ENCODE measurements at places on chromosomes 5 and 9.

GRCh38 chr9:84123648-84124406 is 143.2 kb downstream of the RMI1 start:
- no peak for DNase-seq
- no peaks in the 10 kb centered on the region for H3K36me3 ChIP-seq
- no peaks in the 10 kb centered on the region for H3K4me1 ChIP-seq
- no peak overlapping the region for H3K27ac ChIP-seq
- peaks cover 17% of the 10 kb centered on the region for H3K27me3 ChIP-seq

DNA sequence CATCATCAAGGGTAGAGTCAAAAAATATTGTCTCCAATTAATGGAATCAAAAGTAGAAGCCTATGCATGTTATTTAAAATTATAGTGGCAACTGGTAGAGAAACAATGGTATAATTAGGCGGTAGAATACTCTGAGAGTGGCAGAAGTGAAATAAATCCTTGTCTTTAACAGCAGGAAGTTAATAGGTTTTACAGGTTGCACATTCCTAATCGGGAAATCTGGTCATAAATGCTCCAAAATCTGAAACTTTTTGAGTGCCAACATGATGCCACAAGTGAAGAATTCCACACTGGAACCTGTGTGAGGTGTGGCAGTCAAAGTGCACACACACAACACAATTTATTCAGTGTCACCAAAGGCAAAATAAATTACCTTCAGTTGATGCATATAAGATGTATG is 433.4 kb downstream of the TAF11L14 start:
- no peaks in the 10 kb centered on the region for H3K27me3 ChIP-seq
- H3K4me1 ChIP-seq, result no peaks in the 10 kb centered on the region
- H3K27ac ChIP-seq, result no peak overlapping the region
- DNase-seq, result no peak
- H3K4me3 ChIP-seq, result no peak overlapping the region

- no peak for DNase-seq
- no peak overlapping the region for H3K4me3 ChIP-seq
- no peak overlapping the region for H3K27ac ChIP-seq
- no peaks in the 10 kb centered on the region for H3K4me1 ChIP-seq
- H3K36me3 ChIP-seq, result no peaks in the 10 kb centered on the region
Measured at GRCh38 chr5:134995850-134996402, 28.2 kb downstream of the CATSPER3 start.

GRCh38 chr9:126805554-126806262 is 868 bp downstream of the ZBTB43 start:
- H3K4me1 ChIP-seq, result peaks cover 44% of the 10 kb centered on the region
- DNase-seq, result peak; percentile 77
- H3K27ac ChIP-seq, result peak overlapping the region; percentile 97
- no peaks in the 10 kb centered on the region for H3K27me3 ChIP-seq
- peaks cover 42% of the 10 kb centered on the region for H3K36me3 ChIP-seq
- peak overlapping the region; percentile 88 for H3K4me3 ChIP-seq

- DNase-seq, result no peak
- H3K27me3 ChIP-seq, result no peaks in the 10 kb centered on the region
- peaks cover 8% of the 10 kb centered on the region for H3K36me3 ChIP-seq
- no peak overlapping the region for H3K27ac ChIP-seq
Measured at GRCh38 chr5:180027459-180028089, 44.0 kb downstream of the RNF130 start.

- H3K4me1 ChIP-seq, result peaks cover 17% of the 10 kb centered on the region
- no peaks in the 10 kb centered on the region for H3K36me3 ChIP-seq
- H3K27ac ChIP-seq, result no peak overlapping the region
- DNase-seq, result peak; percentile 72
- H3K27me3 ChIP-seq, result peaks cover 13% of the 10 kb centered on the region
Measured at GRCh38 chr5:139710319-139711066, 62.3 kb downstream of the CXXC5 start.

DNA sequence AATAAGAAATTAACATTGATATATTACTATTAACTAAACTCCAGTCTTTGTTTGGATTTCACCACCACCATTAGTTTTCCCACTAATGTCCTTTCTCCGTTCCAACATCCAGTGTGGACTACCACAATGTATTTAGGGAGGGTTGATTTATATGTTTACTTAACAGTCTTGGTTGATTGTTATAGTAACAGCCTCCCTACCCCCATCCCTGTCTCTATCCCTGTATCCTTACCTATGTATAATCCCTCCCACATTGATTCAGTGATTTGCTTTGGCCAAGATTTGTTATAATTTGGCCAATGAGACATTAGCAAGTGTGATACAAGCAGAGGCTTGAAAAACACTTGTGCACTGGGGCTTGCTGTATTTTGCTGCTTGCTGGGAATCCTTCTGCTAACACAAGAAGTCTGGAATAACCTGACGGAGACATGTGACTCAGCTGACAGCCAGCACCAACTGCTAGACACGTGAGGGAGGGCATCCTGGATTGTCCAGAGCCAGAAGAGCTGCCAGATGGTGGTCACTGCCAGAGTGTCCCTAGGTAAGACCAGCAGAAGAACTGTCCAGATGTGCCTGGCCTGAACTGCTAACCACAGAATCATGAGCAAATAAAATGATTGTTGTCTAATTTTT is 51.2 kb upstream of the TCF7 start:
- peak; percentile 26 for DNase-seq
- no peak overlapping the region for H3K4me3 ChIP-seq
- H3K27ac ChIP-seq, result no peak overlapping the region
- H3K4me1 ChIP-seq, result peaks cover 24% of the 10 kb centered on the region
- no peaks in the 10 kb centered on the region for H3K36me3 ChIP-seq
- no peaks in the 10 kb centered on the region for H3K27me3 ChIP-seq

GRCh38 chr5:139708877-139709581 is 60.9 kb downstream of the CXXC5 start:
- no peak for DNase-seq
- H3K27me3 ChIP-seq, result peaks cover 13% of the 10 kb centered on the region
- H3K27ac ChIP-seq, result no peak overlapping the region
- H3K36me3 ChIP-seq, result no peaks in the 10 kb centered on the region
- no peak overlapping the region for H3K4me3 ChIP-seq

- H3K4me3 ChIP-seq, result no peak overlapping the region
- H3K36me3 ChIP-seq, result no peaks in the 10 kb centered on the region
- H3K27me3 ChIP-seq, result no peaks in the 10 kb centered on the region
- DNase-seq, result no peak
Measured at GRCh38 chr5:144468571-144468970, 297.9 kb downstream of the KCTD16 start.

DNA sequence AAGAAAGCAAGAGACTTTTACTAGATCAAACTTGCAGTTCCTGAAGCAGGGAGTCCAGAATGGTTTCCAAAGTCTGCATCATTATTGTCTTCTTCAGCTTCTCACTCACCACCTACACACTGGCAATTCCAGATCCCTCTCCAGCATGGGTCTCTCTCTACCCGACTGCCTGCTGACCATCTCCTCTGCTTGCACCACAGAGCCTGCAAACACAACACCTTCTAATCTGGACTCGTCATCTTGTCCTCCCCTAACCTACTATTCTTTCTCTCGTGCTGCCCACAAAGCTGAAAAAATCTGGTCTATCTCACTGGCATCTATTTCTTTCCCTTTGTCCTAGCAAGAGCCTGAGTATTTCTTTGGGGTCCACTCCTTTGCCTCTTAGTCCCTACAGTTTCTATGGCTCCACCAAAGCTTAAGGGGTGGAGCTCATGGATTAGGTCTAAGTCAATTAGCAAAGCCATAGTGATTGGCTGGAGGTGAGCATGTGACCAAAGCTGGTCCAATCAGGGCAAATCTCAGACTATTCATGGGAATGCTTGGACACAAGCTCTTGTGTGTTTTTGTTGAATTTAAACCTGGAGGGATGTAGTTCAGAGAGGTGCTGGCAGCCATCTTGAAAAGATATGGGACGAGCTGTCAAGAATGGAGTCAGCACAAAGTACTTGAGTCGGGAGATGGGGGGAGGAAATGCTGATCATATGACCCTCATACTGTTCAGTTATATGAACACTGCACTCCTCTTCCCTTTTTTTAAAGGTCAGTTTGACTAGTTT is 63.5 kb downstream of the GALNT12 start:
- H3K27ac ChIP-seq, result no peak overlapping the region
- no peaks in the 10 kb centered on the region for H3K36me3 ChIP-seq
- no peak overlapping the region for H3K4me3 ChIP-seq
- peaks cover 7% of the 10 kb centered on the region for H3K27me3 ChIP-seq

- no peak overlapping the region for H3K27ac ChIP-seq
- no peaks in the 10 kb centered on the region for H3K27me3 ChIP-seq
- no peaks in the 10 kb centered on the region for H3K4me1 ChIP-seq
- H3K36me3 ChIP-seq, result no peaks in the 10 kb centered on the region
Measured at GRCh38 chr5:90174236-90174635, 235.3 kb downstream of the CETN3 start.

GRCh38 chr5:38200872-38201557 is 57.3 kb upstream of the EGFLAM start:
- H3K27me3 ChIP-seq, result peaks cover 17% of the 10 kb centered on the region
- H3K4me3 ChIP-seq, result no peak overlapping the region
- H3K4me1 ChIP-seq, result no peaks in the 10 kb centered on the region

DNA sequence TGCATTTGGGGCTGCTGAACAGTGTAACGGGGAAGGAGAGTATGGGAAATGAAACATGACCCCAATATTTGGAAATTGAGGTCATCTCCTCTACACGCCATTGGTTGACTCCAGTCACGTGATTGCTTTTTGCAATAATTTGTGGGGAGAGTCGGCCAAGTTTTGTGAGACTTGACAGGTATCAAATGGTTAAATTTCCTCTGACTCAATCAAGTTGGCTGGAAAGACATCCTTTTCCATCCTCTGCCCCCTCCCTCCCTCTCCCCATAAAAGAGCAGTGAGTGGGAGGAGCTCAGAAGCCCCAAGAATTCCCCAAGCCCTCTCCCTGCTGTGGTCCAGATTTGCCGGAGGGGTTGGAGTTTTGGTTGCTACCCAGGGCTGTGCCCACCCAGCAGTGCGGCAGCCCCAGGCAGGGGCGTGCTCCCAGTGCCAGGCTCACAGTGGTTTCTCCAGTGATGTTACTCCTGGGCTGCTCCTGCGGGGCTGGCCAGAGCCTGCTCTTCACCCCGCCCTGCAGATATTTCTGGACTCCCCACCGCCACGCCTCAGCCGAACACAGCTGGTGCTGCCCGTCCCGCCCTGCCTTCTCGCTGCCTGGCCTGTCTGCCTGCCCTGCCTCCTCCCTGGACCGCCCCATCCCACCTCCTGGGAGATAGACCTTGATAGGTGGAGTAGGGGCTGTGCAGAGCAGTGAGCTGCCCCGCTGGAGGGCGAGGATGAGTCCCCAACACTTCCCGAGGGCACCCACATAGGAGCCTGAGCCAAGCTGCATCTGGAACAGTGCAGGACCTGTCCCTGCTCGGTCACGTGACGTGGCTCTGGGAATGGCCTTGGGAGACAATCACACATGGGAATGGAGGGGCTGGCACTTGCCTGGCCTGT is 3.4 kb downstream of the COL5A1 start:
- H3K36me3 ChIP-seq, result no peaks in the 10 kb centered on the region
- H3K4me3 ChIP-seq, result no peak overlapping the region
- peaks cover 8% of the 10 kb centered on the region for H3K4me1 ChIP-seq
- H3K27ac ChIP-seq, result no peak overlapping the region

DNA sequence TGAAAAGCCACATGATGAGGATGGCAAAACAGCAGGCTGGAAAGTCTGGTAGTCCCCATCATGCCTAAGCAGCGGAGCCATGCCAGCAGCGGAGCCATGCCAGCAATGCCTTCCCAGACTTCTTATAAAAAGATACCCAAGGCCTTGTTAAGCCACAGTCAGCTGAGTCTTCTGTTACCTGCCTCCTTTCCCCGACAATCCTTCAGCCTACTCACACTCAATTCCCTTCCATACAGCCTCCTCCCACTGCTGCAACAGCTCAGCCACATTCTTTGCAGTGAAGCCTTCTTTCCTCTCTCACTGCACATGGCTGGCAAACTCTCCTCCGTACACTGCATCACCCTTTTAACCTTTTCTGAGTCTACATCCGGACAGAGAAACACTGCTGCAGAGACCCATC is 114.9 kb downstream of the AUH start:
- no peak overlapping the region for H3K27ac ChIP-seq
- H3K4me3 ChIP-seq, result no peak overlapping the region
- H3K36me3 ChIP-seq, result peaks cover 24% of the 10 kb centered on the region
- DNase-seq, result no peak

GRCh38 chr5:139273322-139273571 is 20.3 kb upstream of the MATR3 start:
- H3K4me1 ChIP-seq, result peaks cover 53% of the 10 kb centered on the region
- H3K36me3 ChIP-seq, result peaks cover 43% of the 10 kb centered on the region
- no peak for DNase-seq
- H3K27ac ChIP-seq, result peak overlapping the region; percentile 97
- peak overlapping the region; percentile 98 for H3K4me3 ChIP-seq
- no peaks in the 10 kb centered on the region for H3K27me3 ChIP-seq

DNA sequence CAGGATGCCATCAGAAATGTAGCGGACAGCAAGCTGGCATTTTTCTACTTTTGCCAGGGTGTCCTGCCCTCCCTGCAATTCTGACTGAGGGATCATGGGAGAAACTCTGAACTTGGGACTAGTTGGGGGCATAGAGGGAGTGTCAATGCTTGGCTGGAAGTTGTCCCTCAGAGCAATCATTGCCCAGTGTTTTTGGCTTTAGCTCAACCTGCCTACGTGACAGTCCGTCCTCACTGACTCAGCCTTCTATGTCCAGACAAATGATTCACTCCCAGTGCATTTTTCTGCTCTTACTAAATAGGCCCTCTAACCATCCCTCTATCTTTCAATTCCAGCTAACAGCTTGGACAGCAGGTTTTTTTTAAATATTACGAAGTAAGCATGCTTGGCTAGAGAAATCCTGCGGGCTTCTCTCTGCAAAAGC is 627.4 kb downstream of the TLR4 start:
- no peaks in the 10 kb centered on the region for H3K4me1 ChIP-seq
- no peaks in the 10 kb centered on the region for H3K36me3 ChIP-seq
- DNase-seq, result no peak
- no peak overlapping the region for H3K27ac ChIP-seq
- no peak overlapping the region for H3K4me3 ChIP-seq

GRCh38 chr5:1554410-1554967 is 30.7 kb upstream of the LPCAT1 start:
- H3K27ac ChIP-seq, result no peak overlapping the region
- peaks cover 6% of the 10 kb centered on the region for H3K27me3 ChIP-seq
- DNase-seq, result no peak
- H3K4me3 ChIP-seq, result no peak overlapping the region
- H3K36me3 ChIP-seq, result no peaks in the 10 kb centered on the region
- H3K4me1 ChIP-seq, result no peaks in the 10 kb centered on the region

- no peak overlapping the region for H3K27ac ChIP-seq
- DNase-seq, result no peak
- no peaks in the 10 kb centered on the region for H3K4me1 ChIP-seq
- H3K4me3 ChIP-seq, result no peak overlapping the region
- peaks cover 5% of the 10 kb centered on the region for H3K27me3 ChIP-seq
- no peaks in the 10 kb centered on the region for H3K36me3 ChIP-seq
Measured at GRCh38 chr5:168885324-168886120, 306.4 kb upstream of the PANK3 start.

GRCh38 chr9:27600256-27600655 is 27.0 kb upstream of the C9orf72 start:
- DNase-seq, result no peak
- no peaks in the 10 kb centered on the region for H3K4me1 ChIP-seq
- H3K36me3 ChIP-seq, result no peaks in the 10 kb centered on the region
- peaks cover 2% of the 10 kb centered on the region for H3K27me3 ChIP-seq
- H3K4me3 ChIP-seq, result no peak overlapping the region

GRCh38 chr5:120841830-120842229 is 377.7 kb downstream of the PRR16 start:
- H3K4me3 ChIP-seq, result no peak overlapping the region
- no peak for DNase-seq
- H3K4me1 ChIP-seq, result no peaks in the 10 kb centered on the region
- no peak overlapping the region for H3K27ac ChIP-seq
- H3K36me3 ChIP-seq, result no peaks in the 10 kb centered on the region

- no peak for DNase-seq
- no peak overlapping the region for H3K27ac ChIP-seq
- no peak overlapping the region for H3K4me3 ChIP-seq
Measured at GRCh38 chr9:20479419-20480155, 142.7 kb downstream of the MLLT3 start.

Measured in activated T-cell treated with anti-CD3 and anti-CD28 coated beads, Interleukin-2, amount 50 U/mL, for 24 hours (primary cell).